H54 (cell line): ENCODE measurements at places on chromosomes 2 and 18.
A peak's percentile ranks its signal among the peaks of the same experiment; 100 is the strongest.

GRCh38 chr2:221478485-221478863, 93.6 kb downstream of the EPHA4 start:
- DNase-seq: no peak

GRCh38 chr2:205107810-205108209, 562.5 kb downstream of the PARD3B start:
- DNase-seq: no peak

DNA sequence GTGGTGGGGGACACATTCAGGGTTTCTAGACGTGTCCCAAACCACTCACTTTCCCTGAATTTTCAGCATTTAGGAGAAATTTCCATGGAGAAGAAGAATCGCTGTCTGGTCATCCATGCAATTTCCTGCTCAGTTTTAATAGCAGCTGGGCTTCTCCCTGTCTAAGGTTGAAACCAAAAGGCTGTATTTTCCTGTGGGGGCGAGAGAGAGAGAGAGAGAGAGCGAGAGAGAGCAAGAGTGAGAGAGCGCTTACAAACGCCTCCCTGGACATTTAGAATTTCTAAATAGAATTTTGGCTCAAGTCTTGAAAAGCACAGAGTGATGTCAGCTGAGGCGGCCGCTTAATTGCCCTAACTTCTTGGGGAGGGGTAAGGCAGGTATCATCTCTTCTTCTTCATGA, 110.8 kb downstream of the SETBP1 start:
- no peak for DNase-seq

- no peak for DNase-seq
Measured at GRCh38 chr18:62957885-62958472, 242.6 kb downstream of the PHLPP1 start.

DNA sequence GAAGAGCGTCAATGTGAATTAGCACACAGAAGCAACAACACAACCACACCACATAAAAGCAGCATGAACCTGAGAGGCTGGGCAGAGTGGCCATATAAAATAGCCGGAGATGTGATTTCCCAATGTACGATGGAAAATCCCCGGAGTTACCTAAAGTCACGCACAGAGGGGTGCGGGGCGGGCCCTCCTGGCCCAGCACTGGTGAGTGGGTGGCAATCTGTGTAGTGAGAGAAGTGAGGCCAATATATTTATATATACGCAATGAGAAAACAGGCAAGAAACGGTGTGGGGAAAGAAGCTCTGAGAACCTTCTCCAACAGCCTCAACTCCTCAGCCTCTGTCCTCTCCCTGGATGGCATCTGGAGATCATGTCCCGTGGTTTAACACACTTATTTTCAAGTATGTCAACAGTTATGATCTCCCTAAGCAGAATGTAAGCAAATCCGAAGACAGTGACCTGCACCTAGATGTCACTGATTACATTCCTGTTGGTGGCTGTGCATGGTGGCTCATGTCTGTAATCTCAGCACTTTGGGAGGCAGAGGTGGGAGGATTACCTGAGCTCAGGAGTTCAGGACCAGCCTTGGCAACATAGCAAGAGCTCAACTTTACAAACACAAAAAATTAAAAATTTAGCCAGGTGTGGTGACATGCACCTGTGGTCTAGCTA, 41.6 kb downstream of the CRACDL start:
- DNase-seq: no peak

DNA sequence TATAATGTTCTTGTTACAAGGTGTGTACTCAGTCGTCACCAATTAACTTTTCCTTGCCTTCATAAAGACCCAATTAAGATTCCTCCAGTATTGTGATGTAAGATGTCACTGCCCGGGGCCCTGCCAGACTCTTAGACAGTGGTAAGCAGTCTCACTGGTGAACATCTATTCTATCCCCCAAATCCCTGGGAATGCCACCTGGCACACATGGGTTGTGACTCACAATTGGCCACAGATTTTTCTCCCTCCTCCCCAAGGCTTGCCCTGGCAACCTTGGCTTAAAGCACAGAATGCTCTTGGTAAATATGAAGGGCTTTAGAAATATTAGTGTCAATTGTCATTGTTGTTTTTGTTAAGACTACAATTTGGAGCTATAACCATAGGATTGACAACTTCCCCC, 287.9 kb downstream of the ETAA1 start:
- DNase-seq: no peak

GRCh38 chr18:63834471-63835113, 52.9 kb upstream of the SERPINB2 start:
- no peak for DNase-seq

DNA sequence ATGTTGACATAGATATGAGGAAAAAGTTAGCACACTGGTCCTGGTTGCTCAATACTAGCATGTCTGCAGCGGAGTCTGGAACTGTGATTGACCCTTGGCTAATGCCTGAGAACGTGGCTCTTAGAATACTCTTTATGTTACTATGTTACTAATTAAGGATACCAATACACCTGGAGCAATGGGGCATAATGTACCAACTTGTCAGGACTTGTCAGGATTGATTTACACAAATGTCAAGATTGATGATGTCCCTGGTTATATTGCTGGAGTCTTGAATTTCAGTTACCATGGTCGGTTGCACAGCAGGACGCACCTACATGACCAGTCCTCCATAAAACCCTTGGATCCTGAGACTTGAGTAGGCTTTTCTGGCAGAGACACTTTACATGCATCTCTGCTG, 810.9 kb downstream of the CPS1 start:
- DNase-seq: no peak

DNA sequence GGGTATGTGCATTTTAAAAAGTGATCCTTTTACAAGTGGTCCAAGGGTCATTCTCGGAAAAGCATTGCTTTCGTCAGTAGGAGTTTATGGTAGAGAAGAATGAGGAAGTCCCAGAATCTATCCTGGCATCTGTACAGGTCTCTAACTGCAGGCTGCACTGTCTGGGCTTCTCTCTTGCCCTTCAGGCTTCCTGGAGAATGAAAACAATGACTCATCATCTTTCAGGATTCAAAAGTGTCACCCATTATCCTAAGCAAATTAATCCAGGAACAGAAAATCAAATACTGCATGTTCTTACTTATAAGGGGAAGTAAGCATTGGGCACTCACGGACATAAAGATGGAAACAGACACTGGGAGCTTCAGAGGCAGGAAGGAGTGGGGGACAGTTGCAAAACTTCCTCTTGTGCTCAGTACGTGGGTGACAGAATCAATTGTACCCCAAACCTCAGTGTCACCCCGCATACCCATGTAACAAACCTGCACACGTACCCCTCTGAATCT, 60.2 kb upstream of the TXNDC2 start:
- peak; percentile 39 for DNase-seq

DNA sequence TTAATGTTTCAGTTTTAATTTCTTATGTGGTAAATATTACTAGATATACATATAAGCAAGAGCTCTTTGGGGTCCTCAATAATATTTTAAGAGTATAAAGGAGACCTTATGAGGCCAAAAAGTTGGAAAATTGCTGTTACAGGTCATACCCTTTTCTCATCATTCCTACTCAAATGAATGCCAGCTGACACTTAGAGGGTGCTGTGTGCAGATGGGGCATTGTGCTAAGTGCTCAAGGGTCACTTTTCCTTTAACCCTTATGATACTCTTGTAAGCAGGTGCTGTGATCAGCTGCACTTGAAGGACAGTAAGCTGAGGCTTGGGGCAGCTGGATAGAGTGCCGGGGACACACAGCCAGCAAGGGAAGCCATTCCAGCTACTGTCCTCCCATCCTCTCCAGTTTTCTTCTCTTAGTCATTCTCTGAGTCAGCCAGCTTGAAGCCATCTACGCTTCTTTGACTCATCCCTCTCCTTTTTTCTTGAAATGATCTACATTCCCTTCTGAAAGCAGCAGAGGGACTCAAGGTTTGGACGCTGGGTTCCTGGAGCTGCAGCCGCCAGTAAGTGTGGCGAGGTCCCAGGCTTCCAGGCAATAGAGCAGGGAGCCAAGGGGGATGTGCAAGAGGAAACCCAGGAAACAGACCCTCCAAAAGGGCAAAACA, 42.0 kb upstream of the CREB1 start:
- peak; percentile 45 for DNase-seq

DNA sequence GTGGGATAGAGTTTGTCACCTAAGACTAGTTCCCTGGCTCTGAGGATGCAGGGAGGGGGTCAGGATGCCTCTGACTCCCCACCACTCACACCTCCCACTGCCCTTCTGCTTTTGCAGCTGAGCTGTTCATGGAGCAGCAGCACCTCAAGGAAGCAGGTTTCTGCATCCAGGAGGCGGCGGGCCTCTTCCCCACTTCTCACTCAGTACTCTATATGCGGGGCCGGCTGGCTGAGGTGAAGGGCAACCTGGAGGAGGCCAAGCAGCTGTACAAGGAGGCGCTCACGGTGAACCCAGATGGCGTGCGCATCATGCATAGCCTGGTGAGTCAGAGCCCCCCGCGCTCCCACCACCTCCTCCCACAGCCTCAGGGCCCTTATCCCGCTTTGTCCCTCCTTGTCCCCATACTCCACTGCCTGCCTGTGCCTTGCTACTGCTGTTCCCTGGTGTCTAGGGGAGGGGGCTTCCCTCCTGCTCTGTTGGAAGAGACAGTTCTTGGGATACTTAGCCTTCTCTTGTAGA, 94.4 kb downstream of the STPG4 start:
- no peak for DNase-seq

- no peak for DNase-seq
Measured at GRCh38 chr2:107093426-107093957, 207.5 kb upstream of the ST6GAL2 start.

DNA sequence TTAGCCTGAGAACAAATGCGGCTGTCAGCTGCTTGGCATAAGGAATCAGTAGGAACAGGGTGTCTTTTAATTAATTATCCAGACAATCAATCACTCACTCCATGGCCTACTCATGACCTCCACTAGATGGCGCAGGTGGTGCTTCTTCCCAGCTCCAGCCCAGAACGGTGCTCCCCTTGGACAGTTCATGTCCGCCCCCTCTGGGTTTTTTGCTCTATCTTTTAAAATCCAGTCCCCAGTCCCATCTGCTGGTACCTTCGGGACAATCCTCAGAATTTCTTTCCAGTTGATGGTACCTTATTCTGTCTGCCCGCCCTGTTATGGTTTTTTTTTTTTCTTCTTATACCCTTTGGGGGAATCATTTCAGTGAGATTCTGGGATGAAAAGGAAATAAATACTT, 99.8 kb downstream of the CACNB4 start:
- DNase-seq: peak; percentile 30

GRCh38 chr2:118842661-118843482, 4.6 kb downstream of the EN1 start:
- DNase-seq: no peak

DNA sequence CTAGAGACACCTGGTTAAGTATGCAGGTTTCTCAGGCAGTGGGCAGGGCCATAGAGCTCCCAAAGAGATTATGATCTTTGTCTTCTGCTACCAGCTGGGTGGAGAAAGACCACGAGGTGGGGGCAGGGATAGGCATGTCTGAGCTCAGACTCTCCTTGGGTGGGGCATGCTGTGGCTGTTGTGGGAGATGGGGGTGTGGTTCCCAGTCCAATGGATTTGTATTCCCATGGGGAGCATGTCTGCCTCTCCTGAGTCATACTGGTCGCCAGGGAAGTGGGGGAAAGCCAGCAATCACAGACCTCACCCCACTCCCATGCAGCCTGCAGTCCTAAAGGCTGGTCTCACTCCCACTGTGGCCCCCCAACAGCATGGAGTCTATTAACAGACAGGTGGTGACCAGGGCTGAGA, 31.4 kb upstream of the RHOB start:
- DNase-seq: no peak

- no peak for DNase-seq
Measured at GRCh38 chr2:74255660-74256213, 57.3 kb downstream of the MTHFD2 start.

DNA sequence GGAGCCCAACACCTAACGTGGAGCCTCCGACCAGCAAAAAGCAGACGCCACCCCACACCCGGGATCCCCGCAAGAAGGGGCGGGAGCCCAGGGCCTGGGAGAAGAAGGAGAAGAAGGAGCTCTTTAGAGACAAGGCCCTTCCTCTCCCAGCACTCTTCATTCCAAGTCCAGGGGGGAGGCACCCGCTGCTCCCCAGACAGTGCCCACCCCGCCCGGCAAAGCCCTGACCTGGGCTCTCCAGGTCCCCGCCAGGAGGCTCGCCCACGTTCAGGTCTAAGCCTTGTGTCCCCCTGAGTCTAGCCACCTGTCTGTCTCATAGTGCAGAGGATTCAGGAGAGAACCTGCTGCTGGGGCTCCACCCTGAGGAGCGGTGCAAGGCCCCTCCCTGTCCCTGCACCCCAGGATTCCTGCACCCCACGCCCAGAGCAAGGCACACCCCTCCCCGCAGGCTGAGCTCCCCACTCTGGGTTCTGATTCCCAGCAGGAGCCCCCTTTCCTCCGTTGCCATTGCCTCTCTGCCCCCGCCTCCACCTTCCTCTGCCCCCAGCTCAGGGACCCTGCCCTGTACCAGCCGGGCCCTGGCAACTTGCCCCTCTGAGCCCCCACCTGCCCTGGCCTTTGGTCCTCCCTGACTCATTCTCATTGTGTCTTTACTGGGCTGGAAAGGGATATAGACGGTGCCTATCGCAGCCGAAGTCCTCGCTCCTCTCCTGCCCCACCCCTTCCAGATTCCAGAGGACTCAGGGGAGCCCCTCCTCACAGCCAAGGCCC, 33.5 kb upstream of the GPC1 start:
- DNase-seq: no peak

DNA sequence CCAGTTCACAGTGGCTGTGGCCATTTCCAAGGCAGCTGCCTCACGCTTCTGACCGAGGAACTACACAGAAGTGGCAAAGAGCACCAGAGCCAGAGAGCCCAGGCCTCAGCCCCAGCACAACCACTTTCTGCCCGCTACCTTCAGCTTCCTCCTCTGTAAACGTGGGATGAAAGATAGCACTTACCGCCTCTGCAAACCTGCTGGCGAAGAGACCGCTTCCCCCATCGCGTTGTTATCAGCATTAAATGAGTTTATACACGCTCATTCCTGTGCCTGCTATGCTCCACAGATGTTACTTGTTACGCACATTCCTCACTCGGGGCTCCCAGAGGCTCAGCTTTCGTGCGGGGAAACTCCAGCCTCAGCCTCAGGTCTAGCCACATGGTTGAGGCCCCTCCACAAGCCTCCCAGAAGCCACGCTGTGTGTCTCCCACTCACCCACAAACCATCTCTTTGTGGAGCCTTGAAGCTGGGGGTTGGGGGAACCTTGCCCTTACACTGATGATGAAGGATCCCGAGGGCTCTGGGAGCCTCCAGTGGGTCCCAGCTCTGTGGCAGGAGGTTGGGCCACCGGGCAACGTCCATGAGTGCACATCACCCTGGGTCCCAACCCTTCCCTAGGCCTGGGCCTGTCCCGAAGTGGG, 63.3 kb upstream of the SMAD7 start:
- no peak for DNase-seq

GRCh38 chr2:42232024-42232423, 62.9 kb downstream of the EML4 start:
- DNase-seq: no peak

DNA sequence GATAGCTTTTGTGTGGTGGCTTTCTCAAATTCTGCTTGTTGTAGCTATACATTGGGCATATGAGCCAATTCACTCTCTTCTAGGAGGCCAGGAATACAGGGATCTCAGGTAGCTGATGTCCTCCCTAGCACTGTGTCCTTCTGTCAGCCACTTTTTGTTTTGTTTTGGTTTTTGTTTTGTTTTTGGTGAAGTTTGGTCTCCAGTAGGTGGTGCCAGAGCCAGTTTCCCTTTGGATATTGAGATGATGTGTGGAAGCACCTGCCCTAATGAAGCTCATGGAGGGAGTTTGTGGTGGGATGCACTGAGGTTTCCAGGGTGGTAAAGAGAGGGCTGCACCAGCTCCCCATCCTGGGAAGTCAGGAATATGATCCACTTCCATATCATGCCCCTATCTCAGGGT, 100.5 kb upstream of the VWC2L start:
- DNase-seq: no peak

GRCh38 chr2:80363791-80364349, 59.3 kb upstream of the LRRTM1 start:
- DNase-seq: no peak
